Stimulated activated CD4-positive, alpha-beta T cell treated with anti-CD3 and anti-CD28 coated beads, Interleukin-15, amount 100 ng/mL, for 24 hours (primary cell): ENCODE measurements at places on chromosomes 7 and 10.

DNA sequence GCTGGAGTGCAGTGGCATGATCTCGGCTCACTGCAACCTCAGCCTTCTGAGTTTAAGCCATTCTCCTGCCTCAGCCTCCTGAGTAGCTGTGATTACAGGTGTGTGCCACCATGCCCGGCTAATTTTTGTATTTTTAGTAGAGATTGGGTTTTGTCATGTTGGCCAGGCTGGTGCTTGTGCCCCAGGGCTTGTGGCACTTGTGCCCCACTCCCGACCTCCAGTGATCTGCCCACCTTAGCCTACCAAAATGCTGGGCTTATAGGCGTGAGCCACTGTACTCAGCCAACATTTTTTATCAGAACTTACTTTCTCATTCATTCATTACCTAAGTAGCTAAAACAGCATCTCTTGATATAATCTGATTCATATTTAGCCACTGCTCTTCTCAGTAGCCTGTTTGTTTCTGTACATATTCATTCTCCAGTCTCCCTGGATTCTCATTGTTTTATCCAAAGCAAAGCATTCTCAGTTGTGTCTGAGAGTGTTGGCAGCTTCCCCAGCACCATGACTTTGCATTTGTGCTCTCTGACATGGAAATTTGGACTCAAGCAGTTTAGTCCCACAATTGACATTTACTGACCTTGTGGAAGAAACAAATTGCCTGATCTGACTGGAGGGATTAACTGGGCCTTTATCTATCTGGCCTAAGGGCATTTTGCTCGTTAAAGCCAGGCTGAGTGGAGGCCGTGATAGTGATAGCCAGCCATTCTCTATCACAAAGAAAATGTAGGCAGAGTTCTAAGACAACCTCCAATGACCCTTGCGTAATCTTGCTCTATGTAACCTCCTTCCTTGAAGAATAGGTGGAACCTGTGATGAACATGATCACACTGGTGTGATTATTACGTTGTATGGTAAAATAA is 44.9 kb downstream of the AKR1B15 start:
- no peak for DNase-seq

- DNase-seq, result no peak
Observed at GRCh38 chr10:113091920-113092319, 141.9 kb downstream of the TCF7L2 start.

GRCh38 chr7:100053215-100053614 is 3.6 kb downstream of the ZSCAN21 start:
- DNase-seq, result peak; percentile 14

GRCh38 chr7:23285657-23286646 is 13.2 kb upstream of the MALSU1 start:
- no peak for DNase-seq

DNA sequence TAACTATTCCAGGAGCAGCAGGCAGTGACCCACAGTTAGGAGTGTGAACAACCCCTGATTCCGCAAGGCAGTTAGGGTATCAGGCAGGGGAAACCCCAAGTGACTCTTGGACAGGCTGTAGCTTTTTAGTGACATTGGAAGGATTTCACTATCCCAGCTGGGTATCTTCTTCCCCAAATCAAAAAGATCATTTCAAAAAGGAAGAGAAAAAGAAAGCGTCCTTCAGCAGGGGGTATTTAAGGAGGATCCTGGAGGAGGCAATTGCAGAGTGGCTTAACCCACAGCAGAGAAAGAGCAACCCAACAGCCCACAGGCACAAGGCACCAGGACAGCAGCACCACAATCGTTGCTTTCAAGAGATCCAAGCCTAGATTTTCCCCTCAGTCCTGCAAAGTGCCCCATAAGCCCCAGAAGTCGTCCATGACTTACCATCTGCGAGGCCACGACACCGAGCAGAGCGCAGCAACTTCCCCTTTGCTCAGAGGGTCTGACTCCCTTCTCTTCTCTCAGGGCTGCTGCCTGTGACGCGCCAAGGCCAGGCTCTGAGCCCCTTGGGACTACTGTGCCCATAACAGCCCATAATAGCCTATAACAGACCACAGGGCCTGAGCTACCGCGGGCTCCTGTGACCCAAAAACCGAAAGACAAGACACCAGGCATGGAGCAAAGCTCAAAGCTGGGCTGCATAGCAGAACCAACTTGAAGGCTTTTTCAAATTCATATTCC is 19.8 kb downstream of the PIK3AP1 start:
- no peak for DNase-seq

DNA sequence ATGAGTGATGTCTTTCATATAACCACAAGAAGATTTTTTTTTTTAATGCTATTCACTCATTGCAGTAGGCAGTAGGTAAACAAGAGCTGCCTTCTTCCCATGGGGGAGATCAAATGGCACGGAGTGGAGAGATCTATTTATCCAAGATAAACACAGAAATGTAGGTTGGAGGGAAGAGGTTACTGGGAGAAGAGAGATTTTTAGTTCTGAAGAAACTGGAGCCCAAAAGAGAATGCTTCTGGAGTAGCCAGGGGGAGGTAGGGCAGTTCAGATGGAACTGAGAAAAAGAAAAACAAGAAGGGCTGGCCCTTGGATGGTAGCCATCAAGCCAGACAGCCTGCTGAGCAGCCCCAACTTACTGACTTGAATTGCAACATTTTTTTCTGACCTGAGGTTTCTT is 270.1 kb upstream of the TPK1 start:
- no peak for DNase-seq
